ENCODE measurements at places on chromosomes 5 and 9.

- DNase-seq: no peak
Observed at GRCh38 chr9:84761137-84761808, 91.7 kb downstream of the NTRK2 start.

DNA sequence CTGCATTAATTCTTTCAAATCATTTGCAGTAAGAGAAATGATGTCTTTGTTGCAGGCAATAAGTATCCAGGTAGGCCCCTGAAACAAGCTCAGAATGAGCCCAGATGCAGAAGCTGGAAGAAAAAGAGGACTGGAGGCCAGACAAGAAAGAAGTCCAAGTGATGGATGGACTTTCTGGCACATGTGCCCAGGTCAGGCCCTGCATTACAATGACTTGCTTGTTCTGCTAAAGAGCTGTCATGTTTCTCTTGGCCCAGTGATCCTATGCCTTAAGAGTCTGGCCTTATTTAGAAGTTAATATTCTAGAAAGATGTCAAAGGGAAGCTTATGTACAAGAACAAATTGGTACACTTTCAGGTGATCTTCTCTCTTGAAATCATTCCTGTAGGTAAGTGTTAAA is 64.8 kb downstream of the DPYSL3 start:
- no peak for DNase-seq

GRCh38 chr5:121693864-121694263 is 157.8 kb upstream of the FTMT start:
- DNase-seq: no peak

- DNase-seq: no peak
Observed at GRCh38 chr5:121182788-121183490, 668.7 kb upstream of the FTMT start.

GRCh38 chr9:130042406-130042884 is 544 bp downstream of the FNBP1 start:
- DNase-seq: peak; percentile 51

DNA sequence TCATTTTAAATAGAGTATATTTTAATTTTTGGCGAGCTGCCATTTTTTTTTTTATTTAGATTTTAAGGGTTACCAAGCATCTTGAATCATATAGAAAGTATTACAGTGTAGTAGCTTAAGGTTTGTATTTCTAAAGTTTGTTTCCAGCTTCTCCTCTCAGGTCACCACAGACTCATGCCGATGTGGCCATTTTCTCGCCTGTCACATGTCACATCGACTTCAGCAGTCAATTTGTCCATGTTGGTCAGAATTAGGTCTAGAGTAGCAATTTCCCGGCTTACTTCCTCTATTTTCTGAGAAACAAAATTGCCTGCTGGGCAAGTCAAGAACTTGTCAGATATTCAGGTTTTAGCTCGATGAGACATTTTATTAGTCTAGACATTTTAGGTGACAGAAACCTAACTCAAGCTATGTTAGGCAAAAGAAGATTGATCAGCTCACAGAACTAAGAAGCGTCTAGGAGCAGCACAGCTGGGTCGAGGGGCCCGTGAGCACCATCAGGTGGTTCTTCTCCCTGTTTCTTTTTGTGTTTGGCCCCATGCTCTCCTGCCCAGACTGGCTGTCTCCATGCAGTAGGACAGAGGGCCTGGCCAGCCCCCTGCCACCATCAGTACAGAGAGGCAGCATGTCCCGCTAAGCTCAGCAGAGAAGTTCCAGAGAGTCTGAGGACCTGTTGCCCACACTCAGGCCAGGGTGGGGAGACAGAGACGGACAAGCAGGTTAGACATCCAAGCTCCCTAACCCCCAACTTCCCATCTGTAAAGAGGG is 48.4 kb upstream of the AFAP1L1 start:
- DNase-seq: no peak

DNA sequence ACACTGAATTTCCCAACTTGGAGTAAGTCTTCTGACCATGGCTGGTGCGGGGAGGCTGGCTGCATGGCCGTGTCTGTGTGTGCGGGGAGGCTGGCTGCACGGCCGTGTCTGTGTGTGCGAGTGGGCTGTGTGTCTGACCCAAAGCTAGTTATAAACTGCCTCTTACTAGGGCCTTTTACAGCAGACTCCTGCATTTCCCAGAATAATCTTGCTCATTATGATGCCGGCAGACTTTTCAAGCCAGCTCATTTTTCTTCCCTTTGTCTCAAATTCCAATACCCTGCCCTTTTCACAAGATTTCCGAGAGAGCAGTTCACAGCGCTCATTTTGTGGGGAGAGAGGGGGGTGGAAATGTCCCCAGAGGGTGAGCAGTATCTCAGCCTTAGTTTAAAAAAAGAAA is 470.7 kb upstream of the BRINP1 start:
- DNase-seq: no peak

- DNase-seq: no peak
Observed at GRCh38 chr5:112971276-112971675, 5.3 kb upstream of the DCP2 start.

DNA sequence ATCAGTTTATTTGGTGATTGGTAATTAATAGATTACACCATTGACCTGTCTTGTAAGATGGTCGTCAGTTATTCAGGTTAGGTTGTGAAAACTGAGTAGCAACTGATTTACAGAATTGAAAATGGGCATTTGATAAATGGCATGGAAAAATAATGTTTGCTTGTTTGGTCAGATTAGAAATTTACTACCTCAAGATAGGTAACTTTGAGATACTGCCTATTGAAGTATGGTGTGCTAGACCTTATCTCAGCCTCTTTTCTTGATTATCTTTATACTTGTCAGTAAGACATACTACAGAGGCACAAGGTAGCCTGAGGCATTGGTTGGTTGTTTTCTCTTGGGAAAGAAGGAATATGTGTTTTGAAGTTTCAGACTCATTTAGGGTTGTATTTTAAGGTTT is 174.5 kb downstream of the XRCC4 start:
- DNase-seq: no peak

- peak; percentile 88 for DNase-seq
Observed at GRCh38 chr9:126719618-126720031, 85.2 kb upstream of the ZBTB43 start.

GRCh38 chr5:97095318-97095732 is 47.1 kb downstream of the LIX1 start:
- no peak for DNase-seq

DNA sequence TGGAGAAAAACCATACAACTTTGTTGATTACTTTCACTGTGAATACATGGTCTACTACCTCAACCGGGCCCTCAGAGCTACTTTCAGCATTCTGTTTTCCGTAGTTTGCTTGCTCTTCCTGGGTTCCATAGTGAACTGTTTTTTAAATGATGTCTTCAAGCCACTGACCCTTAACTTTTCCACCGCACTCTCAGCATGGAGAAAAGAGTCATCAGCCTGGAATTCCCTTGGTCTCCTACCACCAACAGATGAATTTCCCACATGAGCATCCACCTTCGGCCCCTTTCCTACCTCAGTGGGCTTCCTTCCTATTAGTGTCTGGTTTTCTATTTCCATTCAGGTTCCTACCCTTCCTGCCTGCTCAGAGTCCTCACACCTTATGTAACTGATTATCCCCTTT is 135.9 kb upstream of the ADAMTSL1 start:
- DNase-seq: no peak

- no peak for DNase-seq
Observed at GRCh38 chr5:316210-317085, 5.1 kb upstream of the AHRR start.

- no peak for DNase-seq
Observed at GRCh38 chr9:88801214-88801796, 190.0 kb upstream of the S1PR3 start.

- DNase-seq: no peak
Observed at GRCh38 chr5:33631786-33632185, 191.0 kb downstream of the TARS1 start.

- DNase-seq: no peak
Observed at GRCh38 chr5:93580063-93580926, 724 bp downstream of the NR2F1-AS1 start.

GRCh38 chr9:69391946-69392345 is 66.9 kb downstream of the ENTREP1 start:
- no peak for DNase-seq

- peak; percentile 67 for DNase-seq
Observed at GRCh38 chr5:142783601-142784341, 13.6 kb downstream of the ARHGAP26 start.

GRCh38 chr9:89448381-89448780 is 49.5 kb downstream of the SEMA4D start:
- peak; percentile 64 for DNase-seq

DNA sequence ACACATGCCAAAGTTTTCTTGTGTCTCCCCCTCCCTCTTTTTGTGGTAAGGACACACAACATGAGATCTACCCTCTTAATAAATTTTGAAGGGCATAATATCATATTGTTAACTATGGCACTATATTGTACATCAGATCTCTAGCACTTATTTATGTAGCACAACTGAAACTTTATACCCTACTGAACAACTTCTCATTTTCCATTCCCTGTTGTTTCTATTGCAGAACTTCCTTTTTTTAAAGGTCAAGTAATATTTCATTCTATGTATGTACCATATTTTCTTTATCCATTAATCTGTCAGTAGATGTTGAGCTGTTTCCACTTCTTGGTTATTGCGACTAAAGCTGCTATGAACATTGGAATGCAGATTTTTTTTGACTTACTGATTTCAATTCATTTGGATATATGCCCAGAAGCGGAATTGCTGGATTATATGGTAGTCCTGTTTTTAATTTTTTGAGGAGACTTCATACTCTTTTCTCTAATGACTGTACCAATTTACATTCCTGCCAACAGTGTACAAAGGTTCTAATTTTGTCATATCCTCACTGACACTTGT is 305.3 kb downstream of the PRR16 start:
- no peak for DNase-seq

- no peak for DNase-seq
Observed at GRCh38 chr5:6006838-6007314, 371.5 kb downstream of the MED10 start.

DNA sequence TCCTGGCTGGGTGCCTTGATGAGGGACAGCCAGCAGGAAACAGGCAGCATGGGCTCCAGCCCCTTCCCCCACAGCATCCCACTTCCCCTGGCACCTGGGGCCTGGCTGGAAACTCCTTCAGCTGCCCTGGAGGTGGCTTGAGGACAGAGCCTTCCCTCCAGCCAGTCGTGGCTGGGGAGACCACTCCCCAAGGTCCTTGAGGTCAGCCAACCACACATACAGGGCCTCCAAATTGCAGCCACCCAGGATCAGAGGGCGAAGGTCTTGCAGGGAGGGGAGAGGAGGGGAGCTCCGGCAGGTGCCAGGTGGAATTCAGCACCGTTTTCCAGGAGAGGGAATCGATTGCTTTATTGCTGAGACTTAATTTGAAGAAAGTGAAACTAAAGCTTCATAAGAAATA is 280.4 kb downstream of the PBX3 start:
- no peak for DNase-seq

- DNase-seq: no peak
Observed at GRCh38 chr5:134439210-134439654, 27.6 kb upstream of the CDKN2AIPNL start.

DNA sequence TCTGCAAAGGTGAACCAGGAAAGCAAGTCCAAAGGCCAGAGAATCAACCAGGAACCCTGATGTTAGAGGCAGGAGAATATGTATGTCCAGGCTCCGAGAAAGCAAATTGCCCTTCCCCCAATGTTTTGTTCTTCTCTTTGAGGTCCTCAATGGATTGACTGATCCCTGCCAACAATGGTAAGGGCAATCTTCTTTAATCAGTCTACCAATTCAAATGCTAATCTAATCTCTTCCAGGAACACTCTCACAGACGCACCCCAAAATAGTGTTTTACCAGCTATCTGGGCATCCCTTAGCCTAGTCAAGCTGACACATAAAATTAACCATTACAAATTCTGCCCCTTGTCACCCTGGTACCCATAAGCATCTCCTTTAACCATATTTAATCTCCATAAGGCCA is 398.0 kb downstream of the RAB3C start:
- DNase-seq: no peak

DNA sequence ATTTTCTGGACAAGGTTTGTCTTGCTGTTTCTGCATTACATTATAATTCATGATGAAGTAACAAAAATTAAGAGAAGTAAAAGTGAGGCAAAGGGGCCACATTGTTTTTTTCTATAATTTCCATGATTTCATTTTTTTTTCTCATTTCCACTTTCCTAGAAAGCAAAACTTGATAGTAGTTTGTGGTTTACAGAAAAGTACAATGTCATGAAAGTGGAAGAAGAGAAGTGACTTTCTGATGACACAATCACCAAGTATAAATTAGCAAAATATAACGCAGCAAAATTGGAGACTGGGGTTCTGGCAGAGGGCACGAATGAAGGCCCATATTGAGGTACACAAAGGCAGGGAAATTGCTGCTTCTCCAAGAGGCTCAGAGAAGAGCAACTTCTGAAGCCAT is 5.0 kb upstream of the IFNA14 start:
- DNase-seq: no peak

DNA sequence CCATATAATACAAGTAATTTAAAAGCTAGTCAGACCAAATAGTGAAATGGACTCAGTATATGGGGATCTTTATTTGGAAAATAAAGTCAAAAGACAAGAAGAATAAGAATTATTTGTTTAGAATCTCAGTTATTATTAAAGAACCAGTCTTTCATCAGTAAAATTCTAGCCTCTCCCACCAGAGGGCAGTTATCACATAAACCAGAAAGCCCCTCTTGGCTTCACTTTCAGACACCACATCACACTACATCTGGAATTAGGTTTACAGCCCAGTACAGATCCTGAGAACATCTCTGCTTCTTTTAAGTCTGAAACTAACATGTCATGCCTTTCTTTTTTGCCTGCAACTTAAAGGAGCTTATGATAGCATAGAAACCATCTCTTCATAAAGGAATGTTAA is 12.2 kb upstream of the HSPB3 start:
- no peak for DNase-seq

DNA sequence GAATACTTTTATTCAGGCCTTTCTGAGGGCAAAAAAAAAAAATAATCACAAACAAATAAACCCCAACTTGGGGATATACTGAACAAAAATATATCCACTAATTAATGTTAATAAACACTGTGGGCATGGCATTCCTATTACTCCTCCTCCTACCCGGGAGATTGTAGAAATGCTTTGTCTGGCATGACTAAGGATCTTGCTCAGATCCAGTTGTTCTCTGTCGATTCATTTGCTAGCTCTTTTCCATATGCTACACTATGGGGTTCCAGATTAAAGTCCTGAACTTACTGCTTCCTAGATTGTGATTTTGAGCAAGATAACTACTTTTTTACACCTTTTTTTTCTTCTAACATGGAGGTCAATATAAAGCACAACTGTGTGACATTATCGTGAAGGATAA is 102.2 kb upstream of the PRR16 start:
- no peak for DNase-seq

DNA sequence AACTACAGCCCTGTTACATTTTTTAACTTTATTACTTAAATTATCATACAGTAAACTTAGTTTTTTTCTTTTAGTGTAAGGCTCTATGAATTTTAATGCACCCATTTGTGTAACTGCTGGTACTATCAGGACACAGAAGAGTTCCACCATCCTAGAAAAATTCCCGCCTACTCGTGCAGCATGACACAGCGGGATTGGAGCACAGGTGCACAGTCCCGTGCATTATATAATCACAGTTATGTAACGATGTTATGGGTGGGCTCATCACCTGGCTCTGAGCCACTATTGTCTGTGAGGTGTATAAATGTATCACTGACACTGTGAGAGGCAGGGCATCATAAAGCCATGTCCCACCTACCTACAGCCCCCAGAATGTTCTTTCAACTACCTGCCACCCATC is 80.7 kb downstream of the DRD1 start:
- no peak for DNase-seq
